Hematopoietic multipotent progenitor cell treated with erythropoietin and hydrocortisone succinate and interleukin-3 and kit ligand, for 6 days (in vitro differentiated cells): ENCODE measurements at places on chromosomes 2 and 18.

GRCh38 chr2:70002241-70002899 lies 40.9 kb upstream of the ASPRV1 start:
- peak; percentile 61 for DNase-seq

GRCh38 chr2:220932041-220932440 lies 640.1 kb downstream of the EPHA4 start:
- no peak for DNase-seq

GRCh38 chr2:150939087-150939486 lies 322.6 kb downstream of the RBM43 start:
- DNase-seq: no peak

GRCh38 chr2:63522950-63523349 lies 65.3 kb downstream of the WDPCP start:
- DNase-seq: no peak

GRCh38 chr2:202039278-202040078 lies 5.8 kb downstream of the FZD7 start:
- DNase-seq: no peak

- DNase-seq: peak; percentile 36
Measured at GRCh38 chr2:66438891-66439811, 4.2 kb downstream of the MEIS1 start.

- DNase-seq: peak; percentile 81
Measured at GRCh38 chr18:1663879-1664705, 759.4 kb downstream of the ADCYAP1 start.

DNA sequence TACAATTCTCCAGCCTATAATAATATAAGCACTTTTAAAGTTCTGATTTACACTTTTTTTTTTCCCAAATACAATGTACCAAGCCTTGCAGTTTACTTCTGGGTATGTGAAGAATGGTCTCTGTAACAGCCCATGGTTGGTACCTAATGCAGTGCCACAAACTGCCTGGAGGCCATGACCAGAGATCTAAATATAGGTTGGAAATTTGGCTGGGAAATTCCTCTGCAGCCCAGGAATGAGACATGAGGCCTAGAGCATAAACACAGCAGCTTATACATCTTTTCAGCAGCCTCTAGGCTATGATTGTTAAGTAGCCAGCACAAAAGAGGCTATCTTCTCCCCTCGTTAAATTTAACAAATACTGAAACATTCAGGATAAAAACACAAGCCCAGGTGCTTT lies 432.0 kb upstream of the FAM98A start:
- no peak for DNase-seq

DNA sequence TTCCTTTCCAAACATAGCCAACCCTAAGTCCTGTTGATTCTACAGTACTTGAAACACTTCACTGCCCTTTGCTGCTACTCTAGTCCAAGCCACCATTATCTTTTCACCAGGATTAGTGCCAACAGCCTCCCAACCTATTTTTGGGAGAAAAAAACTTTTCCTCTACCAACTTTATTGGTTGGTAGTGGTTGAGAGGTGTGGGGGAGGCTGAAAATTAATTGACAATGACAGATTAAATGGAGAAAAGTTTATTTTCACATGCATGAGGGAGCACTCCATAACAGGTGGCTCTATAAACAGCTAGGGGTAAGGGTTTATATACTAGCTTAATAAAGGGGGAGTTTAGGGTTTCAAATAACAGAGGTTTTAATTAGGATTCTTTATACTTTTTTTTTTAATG lies 37.8 kb upstream of the ITPRID2 start:
- no peak for DNase-seq

DNA sequence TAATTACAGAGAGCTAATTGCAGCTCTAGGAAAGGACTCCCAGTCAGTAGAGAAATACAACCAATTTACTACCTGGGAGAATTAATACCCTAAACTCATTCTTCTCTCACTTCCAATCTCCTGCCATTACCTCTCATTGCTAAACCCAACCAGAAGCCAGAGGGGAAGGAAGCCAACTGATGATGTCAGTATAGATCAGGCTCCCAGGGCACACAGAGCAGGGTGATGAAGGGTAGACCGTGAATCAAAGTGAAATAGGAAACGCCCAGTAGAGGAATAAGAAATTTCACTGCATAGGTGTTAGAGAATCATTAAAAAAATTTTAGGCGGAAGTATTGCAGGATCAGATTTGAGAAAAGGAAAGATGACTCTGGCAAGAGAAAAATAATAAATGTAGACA lies 456.8 kb upstream of the NXPH2 start:
- DNase-seq: no peak

DNA sequence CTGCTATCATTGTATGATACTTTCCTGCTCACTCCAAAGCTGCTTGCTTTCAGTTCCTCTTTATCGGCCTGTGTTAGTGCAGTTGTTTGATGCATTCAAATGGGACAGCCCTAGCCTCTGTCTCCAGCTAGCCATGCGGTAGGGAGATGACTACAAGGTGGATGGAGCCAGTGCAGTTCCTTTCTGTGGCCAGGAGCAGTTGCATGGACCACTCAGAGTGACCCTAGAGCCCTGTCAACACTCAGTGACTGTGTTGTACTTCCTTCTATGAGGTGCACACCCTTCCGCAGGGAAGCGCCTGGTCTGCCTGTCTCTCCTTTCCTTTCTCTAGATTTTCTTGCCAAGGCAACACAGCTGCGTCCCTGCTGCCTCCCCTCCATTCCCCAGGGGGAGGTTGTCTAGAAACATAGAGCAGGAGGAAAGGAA lies 33.8 kb downstream of the KCNS3 start:
- no peak for DNase-seq

GRCh38 chr2:85135660-85135914 lies 2.4 kb downstream of the TCF7L1 start:
- DNase-seq: no peak

- no peak for DNase-seq
Measured at GRCh38 chr18:27240383-27240782, 55.3 kb upstream of the CHST9 start.

- no peak for DNase-seq
Measured at GRCh38 chr2:36697424-36698066, 1.0 kb downstream of the VIT start.

- DNase-seq: no peak
Measured at GRCh38 chr18:40314199-40314598, 1640.8 kb upstream of the PIK3C3 start.

DNA sequence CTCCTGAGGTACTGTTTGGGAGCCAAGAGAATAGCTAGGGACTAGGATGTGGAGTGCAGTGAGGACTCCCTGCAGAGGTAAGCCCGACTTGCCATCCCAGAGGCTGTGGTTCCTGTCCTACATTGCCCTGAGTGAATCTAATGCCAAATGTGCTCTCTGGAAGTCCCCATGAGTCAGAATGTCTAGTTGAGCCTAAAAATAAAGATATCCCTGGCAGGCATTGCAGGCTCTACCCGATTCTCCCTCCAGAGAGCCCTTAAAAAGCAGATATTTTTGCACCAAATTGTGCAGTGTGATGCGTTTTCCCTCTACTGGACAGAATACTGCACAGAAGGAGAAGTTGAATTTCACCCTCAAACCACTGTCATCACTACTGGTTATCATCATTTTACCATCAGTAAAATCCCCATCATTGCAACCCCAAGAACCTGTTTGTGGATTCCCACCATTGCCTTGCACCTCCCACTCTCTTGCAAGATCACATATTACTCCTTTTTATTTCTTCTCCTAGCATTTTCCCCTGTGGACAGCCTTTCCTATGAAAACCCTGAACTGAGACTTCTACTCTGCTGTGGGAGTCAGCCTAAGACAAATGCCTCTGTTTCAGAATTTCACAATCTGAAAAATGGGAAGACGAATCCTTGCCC lies 98.0 kb downstream of the MARCHF4 start:
- DNase-seq: no peak

DNA sequence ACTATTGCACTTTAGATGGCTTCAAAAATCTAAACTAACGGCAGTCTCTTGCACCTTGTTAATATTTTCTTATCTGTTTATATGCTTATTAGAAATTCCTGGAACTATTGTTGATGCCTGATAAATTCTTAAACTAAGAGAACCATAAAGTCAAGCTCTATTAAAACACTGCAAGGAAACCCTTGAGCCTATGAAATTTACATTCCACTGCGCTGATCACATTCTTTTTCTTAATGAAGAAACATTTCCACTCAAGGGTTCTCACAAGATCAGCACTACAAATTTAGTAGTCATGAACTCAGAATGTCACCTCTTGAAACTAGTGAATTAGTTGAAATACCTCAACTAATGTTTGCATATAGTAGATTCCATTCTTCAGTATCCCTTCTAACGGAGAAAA lies 331.8 kb upstream of the SLC8A1 start:
- no peak for DNase-seq

- no peak for DNase-seq
Measured at GRCh38 chr2:134398300-134398699, 144.4 kb downstream of the MGAT5 start.

GRCh38 chr2:166031054-166031453 lies 77.5 kb upstream of the TTC21B start:
- no peak for DNase-seq

- no peak for DNase-seq
Measured at GRCh38 chr18:21281603-21282002, 39.6 kb downstream of the GREB1L start.

- DNase-seq: no peak
Measured at GRCh38 chr2:220310451-220310861, 683.0 kb downstream of the SLC4A3 start.

DNA sequence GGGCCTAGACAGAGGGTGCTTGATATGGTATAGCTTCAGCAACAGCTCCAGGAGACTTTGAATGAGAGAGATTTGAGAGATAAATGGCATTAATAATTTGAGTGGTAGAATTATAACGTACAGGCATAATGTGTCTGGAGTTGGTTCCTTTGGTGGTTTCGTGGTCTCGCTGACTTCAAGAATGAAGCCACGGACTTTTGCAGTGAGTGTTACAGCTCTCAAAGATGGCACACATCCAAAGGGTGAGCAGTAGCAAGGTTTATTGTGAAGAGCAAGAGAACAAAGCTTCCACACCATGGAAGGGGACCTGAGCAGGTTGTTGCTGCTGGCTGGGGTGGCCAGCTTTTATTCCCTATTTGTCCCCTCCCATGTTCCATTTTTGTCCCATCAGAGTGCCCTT lies 23.1 kb downstream of the PDCD1 start:
- DNase-seq: no peak

DNA sequence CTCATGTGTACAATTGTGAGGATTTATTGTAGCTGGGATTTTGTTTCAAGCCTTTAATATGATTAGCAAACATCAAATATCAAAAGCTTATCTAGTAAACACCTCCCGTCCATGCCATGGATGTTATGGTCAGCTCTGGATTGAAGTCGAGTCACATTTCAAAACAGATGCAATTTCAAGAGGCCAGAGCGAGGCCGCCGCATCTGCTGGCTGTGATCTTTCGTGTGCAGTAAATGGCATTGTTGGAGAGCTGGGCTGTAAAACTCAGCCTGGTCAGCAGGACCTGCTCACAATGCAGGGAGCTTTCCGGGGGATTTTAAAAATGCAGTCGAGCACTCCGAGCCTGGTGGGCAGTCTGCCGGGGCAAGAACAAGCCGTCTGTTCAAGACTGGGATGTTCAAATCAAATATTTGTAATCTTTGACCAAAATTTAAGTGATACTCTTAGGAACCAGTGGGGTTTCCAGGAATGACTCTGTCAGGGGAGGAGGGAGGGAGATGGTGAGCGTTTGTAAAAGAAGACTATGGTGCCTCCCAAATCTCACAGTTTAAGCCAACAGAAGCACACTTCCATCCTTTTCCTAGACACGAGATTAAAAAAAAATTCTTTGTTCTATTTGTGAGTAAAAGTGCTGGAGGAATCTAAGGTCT lies 97.6 kb downstream of the MYCN start:
- DNase-seq: no peak

GRCh38 chr2:50401772-50402653 lies 629.9 kb downstream of the NRXN1 start:
- DNase-seq: peak; percentile 71

DNA sequence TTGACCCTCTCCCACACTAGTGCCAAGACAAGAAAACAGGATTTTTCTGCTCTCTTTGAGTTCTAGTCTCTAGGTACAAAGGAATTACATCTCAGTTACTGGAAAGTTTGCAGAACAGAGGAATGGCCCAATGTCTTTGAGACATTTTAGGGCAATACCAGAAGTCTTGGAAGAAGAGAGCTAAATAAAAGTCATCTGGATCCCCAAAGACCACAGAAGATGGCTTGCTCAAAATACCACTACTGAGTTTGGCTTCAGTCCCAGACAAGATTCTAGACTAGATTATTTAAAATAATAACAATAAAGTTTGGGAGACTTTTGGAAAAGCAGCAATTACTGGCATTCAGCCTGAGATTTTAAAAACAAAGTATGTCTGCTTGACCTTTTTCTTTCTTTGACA lies 61.9 kb upstream of the HK2 start:
- DNase-seq: no peak

DNA sequence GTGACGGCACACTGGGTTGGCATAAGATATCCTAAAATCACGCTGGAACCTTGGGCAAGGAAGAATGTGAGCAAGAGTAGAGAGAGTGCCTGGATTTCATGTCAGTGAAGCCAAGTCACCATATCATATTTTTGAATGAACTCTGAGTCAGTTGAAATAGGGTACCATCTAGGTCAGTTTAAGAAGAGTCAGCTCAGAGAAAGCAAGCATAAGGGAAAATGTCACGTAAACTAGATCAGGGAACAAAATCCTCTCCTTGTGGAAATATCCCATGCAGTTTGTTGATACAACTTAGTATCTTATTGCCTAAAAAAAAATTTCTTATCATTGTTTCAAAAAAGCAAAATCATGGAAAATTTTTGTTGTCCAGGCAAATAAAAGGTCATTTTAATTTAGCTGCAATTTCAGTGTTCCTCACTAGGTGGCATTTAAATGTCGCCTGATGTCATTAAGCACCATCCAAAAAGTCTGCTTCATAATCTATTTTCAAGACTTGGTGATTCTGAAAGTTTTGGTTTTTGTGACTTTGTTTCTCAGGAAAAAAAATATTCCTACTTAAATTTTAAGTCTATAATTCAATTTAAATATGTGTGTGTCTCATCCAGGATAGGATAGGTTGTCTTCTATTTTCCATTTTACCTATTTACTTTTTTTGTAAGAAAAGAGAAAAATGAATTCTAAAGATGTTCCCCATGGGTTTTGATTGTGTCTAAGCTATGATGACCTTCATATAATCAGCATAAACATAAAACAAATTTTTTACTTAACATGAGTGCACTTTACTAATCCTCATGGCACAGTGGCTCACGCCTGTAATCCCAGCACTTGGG lies 19.6 kb downstream of the RSAD2 start:
- DNase-seq: peak; percentile 84

DNA sequence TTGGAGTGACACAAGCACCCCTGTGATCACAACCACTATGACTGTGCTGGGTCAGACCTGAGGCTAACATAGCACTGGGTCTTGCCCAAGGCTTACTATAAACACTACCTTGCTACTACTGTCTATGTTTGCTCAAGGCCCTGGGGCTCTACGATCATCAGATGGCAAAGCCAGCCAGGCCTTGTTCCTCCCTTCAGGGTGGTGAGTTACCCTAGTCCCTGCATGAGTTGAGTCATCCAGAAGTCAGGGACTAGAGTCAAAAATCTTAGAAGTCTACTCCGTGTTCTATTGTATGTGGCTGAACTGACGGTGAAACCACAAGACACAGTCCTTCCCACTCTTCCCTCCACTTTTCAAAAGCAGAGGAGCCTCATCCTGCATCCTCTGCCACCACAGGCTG lies 551.2 kb upstream of the FSIP2 start:
- no peak for DNase-seq

- DNase-seq: no peak
Measured at GRCh38 chr2:183490489-183490888, 366.2 kb downstream of the NUP35 start.

- no peak for DNase-seq
Measured at GRCh38 chr18:53739700-53740099, 484.8 kb downstream of the MBD2 start.
